Uterine smooth muscle cell (primary cell): ENCODE measurements at places on chromosomes 6 and 20. TPM values are rescaled to one million over a fixed set of nuclear protein-coding genes. Genes with fewer than 3 reads are reported as not detected.

Gene SPINT3
- total RNA-seq: not detected in 2 replicates

Gene GMPR
- total RNA-seq: 8.1 and 9.1 TPM in 2 replicates

Gene COL9A1
- total RNA-seq: not detected in 2 replicates

Gene ABHD12
- total RNA-seq: 45.9 and 48.1 TPM in 2 replicates

Gene CCM2L
- under 0.01 TPM in 1 of 2 replicates, not detected in the other for total RNA-seq

Gene MYCT1
- under 0.01 and 0.11 TPM in 2 replicates for total RNA-seq

Gene BMP6
- 0.55 and 3.7 TPM in 2 replicates for total RNA-seq

Gene DUSP15
- not detected in 2 replicates for total RNA-seq

Gene ASIP
- not detected in 2 replicates for total RNA-seq
